Activated T-helper 9 cell treated with anti-CD3 and anti-CD28 coated beads, Interleukin-2, amount 50 U/mL, for 16 hours (primary cell): ENCODE measurements at places on chromosomes 6 and 20.

- no peak for DNase-seq
Measured at GRCh38 chr6:123169774-123170095, 173.7 kb downstream of the CLVS2 start.

DNA sequence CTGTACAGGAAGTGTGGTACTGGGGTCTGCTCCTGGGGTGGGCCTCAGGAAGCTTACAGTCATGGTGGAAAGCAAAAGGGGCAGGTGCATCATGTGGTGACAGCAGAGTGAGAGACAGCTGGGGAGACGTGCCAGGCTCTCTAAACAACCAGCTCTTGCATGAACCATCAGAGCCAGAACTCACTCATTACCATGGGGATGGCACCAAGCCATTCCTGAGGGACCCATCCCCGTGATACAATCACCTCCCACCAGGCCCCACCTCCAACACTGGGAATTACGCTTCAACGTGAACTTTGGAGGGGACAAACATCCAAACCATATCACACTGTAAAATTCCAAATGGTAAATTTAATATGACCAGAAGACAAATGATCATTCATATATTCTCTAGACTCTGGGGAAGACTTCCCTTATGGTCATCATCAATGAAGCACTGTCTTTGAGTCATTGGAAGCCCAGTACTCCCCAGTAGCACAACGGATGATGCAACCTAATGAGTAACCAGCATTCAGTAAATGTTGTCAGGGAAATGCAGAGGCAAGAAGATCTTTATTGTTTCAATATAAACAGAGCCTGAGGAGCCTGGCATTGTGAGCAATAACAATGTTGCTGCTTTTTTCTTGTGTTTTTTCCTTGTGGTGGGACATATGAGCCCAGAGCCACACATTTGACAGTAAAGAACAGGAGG is 48.2 kb upstream of the RALY start:
- DNase-seq = no peak

GRCh38 chr20:43945391-43946205 is 30.9 kb downstream of the TOX2 start:
- DNase-seq = no peak

- no peak for DNase-seq
Measured at GRCh38 chr6:169142538-169142844, 111.2 kb downstream of the THBS2 start.

DNA sequence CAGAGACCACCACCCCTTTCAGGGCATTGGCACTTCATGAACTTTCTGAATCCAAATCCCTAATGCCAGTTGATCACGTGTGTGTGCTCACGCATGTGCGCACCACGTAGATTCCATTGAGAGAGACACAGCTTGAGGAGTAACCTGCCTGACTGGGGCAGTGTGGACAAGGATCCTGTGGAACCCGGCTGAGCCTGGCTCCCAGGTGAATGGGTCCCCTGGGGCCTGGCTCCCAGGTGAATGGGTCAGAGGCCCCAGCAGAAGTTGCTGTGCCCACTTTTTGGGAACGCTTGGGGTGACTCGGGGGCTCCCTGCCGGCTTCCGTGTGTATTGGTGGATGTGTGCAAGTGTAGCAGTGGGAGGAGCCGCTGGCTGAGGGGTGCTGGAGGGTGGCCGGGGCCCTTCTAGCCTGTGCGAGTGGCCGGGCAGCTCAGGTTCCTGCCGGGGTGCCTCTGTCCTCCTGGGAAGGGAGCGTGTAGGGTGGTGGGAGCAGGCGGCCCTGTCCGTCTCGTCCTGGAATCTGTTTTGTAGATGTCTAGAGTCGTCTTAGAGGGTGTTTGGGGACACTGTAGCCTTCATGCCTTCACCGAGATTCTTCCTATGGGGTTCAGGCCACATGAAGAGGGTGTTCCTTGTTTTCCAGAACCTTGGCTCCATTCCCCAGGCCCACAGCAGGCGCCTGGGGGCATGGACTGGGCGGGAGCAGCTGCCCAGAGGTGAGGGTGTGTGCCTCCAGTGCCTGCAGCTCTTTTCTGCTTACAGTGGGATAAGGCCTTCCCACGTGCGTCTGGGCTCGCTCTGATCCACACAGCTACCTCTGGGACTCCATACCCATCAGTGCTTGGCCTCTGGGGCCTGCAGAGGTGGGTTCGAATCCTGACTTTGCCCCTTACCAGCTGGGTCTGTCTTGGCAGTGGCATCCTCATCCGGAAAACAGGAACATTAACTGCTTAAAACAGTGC is 3.2 kb downstream of the RBM38 start:
- no peak for DNase-seq
